ENCODE measurements at places on chromosomes 12 and 14.

DNA sequence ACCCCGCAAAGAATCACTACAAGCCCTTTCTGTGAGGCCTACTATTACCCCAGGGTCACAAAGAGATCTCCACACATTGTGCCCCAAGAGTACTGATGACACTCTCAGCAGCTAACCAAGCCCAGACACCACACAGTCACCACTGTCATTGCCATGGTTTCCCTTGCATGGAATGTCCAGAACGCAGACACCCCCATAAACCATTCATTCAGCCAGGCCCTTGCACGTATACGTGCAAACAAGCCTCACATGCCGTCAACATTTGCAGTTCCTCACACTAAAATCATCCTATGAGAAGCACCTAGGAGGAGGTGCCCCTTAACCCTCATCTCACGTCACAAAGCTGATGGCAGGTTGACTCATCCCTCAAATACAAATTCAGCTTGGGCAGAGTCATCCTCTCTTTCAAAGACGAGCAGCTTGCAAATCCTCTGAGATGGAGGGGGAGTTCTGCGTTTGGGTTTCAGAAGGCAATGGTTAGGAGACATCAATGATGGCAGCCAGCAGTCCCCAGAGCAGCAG is 17.1 kb upstream of the KRT77 start:
- DNase-seq: no peak

DNA sequence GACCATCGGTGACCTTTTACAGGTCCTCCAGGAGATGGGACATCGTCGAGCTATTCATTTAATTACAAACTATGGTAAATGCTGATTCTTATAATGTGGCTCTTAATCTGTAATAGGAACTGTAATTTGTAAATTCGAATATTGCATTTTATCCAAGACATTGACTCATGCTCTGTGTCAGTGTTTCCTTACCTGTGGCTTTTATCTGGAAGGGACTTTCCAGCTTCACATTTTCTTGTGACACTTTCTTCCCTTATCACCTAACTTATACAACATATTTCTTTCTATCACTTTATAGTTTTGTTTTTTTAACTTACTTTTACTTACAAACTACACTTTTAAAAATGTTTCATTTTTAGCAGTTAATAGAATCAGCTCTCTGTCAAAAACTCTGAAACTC is 14.8 kb downstream of the IRAK3 start:
- DNase-seq: no peak

- DNase-seq: no peak
Observed at GRCh38 chr12:57619434-57620244, 8.4 kb downstream of the ARHGEF25 start.

GRCh38 chr12:101356794-101357193 is 50.8 kb downstream of the ARL1 start:
- no peak for DNase-seq

- DNase-seq: no peak
Observed at GRCh38 chr12:13670285-13670866, 311.0 kb downstream of the GRIN2B start.

DNA sequence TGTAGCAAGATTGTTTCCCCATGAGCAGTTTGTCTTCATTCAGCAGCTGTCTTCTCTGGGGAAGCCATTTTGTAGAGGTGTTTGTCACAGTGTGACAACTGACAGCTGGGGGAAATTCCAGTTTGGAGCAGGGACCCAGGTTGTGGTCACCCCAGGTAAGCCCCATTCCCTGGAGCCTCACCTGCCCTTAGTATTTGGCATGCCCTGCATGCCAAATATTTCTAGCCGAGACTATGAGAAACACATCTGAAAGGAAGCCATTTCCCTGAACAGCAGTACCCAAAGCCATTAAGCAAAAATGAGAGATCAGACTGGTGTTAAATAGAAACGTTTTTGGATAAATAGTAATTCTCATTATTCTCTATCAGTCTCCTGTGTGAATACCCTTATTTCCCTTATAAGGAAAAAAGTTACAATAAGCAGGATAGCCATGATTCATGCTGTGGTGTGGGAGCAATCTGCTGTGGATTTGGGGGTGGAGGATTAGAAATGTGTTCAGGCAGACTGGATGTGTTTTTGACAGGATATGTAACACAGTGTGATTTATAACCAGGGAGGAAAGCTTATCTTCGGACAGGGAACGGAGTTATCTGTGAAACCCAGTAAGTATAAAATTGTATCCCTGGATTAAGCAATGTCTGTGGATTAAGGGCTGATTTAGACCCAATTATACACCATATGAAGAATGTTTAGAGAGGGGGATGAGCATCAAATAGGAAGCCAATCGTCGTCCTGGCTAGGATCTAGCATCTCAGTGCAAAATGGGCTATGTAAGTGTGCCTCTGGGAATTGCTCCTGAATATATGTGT is 68.9 kb downstream of the DAD1 start:
- no peak for DNase-seq

DNA sequence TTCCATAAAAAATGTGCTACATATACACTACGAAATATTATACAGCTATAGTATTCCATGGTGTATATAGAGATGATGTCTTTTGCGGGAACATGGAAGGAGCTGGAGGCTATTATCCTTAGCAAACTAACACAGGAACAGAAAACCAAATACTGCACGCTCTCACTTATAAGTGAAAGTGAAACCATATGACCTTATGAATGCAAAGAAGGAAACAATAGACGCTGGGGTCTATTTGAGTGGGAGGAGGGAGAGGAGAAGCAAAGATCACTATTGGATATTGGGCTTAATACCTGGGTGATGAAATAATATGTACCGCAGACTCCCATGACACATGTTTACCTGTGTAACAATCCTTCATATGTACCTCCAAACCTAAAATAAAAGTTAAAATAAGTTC is 142.8 kb downstream of the LRFN5 start:
- no peak for DNase-seq

DNA sequence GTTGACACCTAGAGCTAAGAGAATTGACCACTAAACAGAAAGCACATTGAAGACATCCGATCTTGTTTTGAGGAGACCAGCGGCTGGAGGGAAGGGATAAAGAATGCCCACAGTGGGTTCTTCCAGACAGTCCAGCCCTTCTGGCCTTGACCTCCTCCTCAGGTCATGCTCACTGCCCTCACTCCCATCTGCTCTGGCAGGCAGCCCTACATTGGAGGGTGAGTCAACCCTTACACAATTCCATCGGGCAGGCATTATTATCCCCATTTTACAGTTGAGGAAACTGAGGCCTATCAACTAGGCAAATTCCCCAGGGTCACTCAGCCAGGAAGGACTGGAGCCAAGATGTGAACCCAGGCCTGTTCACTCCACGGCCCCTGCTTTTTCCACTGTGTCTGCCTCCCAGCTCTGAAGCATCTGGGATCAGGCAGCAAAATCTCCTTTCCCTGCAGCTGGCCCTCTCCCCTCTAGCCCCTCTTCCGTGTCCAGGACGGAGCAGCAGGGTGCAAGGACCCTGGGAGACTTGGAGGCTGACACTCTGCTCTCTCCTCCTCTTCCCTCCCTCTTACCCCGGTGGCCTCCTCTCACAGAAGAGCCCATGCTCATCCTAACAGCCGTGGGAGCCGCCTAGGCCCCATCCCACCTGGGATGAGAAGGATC is 5.3 kb downstream of the SCNN1A start:
- DNase-seq: no peak

GRCh38 chr12:75591628-75592027 is 80.2 kb upstream of the KRR1 start:
- DNase-seq: no peak

GRCh38 chr12:96241846-96242256 is 47.7 kb downstream of the ELK3 start:
- DNase-seq: no peak
